Dorsolateral prefrontal cortex (tissue), 122 donors: ENCODE measurements at places on chromosomes 4 and X. TPM values are rescaled to one million over a fixed set of nuclear protein-coding genes. Genes with fewer than 3 reads are reported as not detected.

DNA sequence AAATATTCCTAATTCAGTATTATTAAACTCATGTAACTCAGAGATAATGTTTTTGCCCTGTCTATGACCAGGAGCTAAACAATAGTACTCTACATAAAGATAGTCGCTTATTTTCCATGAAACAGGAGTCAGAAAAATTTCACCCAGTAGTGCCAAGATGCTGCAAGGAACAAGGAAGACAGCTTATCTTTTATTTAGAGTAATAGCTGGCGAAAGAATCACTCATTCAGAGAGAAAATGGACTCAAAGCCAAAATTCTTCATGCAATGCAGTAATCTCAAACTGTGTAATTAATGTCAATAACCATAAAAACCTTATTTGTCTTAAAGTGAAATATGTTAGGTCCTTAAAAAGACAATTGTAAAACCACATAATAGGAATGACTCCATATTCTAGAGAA, 477.8 kb downstream of the ANKRD50 start:
- DNase-seq = no peak

GRCh38 chrX:68999356-68999755, 165.9 kb downstream of the PJA1 start:
- DNase-seq = no peak

Gene RAB33A
- total RNA-seq = 23.4 TPM

Gene SSX4B
- total RNA-seq = not detected

DNA sequence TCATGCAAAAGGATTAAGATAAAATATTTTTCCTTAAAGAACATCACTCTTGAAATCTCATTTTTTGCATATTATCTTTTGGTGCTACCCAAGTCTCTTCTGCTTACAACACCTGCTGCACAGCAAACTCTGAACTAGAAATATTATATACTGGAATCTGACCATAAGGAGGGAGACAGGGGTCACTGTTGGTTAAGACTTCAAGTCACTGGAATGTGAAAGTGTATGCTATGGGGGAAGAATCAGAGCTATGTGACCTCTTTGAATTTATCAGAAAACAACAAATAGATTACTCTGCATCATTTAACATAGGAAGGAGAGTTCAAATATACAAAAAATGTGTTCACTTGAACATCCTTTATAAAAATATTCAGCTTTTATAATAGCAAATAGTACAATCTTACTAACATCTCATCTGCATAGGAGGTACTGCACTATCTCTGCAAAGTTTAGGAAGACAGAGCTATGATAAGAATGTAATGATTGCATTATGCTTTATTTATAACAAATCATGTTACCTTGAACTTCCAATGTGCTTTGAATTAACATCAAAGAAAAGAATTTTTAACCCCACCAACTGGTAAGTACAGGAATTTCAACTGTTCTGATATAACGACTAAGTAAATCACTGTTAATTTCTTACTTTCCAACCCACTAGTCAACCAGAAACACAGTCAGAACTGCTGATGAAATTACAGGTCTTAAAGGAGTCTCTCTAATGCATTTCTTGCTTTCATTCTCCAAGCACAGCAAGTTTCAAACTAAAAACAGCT, 69.8 kb downstream of the ZNF827 start:
- no peak for DNase-seq

GRCh38 chr4:19399001-19399400, 852.7 kb upstream of the SLIT2 start:
- no peak for DNase-seq

DNA sequence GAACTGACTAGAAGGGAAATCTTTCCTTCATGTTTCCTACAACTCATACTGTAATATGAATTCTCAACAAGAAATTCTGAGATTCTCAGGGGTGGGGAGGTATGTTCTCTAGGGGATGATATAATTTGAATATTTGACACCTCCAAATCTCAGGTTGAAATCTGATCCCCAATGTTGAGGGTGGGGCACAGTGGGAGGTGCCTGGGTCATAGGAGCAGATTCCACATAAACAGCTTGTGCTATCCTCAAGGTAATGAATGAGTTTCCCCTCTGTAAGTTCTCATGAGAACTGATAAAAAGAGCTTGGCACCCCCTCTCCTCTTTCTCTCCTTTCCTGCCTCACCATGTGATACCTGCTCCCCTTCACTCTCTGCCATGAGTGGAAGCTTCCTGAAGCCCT, 21.5 kb downstream of the FBXW7 start:
- DNase-seq = no peak

- no peak for DNase-seq
Observed at GRCh38 chrX:22202251-22202650, 70.5 kb upstream of the CBLL2 start.

DNA sequence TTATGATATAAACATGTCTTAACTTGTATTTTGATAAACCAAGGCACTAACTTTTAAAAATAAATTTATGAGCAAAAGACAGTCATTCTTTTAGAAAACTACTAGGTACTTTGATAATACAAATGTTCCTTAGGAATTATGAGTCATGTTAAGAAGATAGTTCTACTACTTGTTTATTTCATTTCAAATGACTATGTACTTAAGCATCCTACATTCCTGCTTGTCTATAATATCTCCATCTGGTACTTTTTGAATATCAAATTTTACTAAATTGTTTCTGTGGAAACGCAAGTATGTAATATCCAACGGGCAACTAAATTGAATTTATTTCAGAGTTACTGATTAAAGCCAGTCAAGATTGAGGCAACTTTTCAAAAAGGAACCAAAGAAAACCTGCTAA, 61.8 kb downstream of the CAMK2D start:
- DNase-seq = no peak

Gene IL2
- total RNA-seq = not detected

Gene FRG2
- not detected for total RNA-seq

Gene RTL5
- 26.3 TPM for total RNA-seq

GRCh38 chrX:10582945-10583344, 37.4 kb downstream of the MID1 start:
- DNase-seq = no peak
